ENCODE measurements at places on chromosomes 3 and 15. TPM values are rescaled to one million over a fixed set of nuclear protein-coding genes. Genes with fewer than 3 reads are reported as not detected.

GRCh38 chr3:126487151-126487771 is 11.6 kb upstream of the ZXDC start:
- no peak for DNase-seq

Gene ZFYVE19
- total RNA-seq = 11.0 TPM

DNA sequence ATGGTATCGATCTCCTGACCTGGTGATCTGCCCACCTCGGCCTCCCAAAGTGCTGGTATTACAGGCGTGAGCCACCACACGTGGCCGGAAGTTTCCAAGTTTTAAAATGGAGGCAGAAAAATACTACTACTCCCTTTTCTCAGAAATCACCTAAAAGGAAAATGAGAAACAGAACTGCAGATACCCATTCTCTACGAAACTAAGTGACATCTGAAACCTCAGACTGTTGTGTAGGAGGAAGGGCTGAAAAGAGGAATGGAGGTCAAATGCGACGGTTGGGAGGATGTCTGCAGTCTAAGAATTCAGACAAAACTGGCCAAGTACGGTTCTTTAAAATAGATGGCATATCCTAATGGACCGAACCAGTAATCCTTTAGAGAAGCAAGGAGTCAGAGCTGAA is 24.1 kb downstream of the WDR48 start:
- DNase-seq = no peak

DNA sequence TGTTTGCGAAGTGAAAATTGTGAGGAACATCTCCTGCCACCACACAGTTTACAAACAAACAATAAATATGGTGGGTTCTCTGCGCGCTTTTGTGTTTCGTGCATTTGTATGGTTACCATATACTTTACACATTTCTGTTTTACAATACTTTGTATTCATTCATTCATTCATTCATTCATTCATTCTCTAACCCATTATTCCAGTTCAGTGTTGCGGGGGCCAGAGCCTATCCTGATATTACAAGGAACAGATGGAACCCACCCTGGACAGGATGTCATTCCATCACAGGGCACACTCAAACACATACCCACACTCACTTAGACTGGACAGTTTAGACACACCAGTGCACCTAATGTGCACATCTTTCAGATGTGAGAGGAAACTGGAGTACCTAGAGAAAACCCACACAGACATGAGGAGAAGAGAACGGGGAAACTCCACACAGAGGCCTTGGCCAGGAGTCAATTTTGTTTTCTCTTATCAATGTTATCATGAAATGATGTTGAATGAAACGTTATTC is 160.5 kb downstream of the FNDC3B start:
- DNase-seq = no peak

GRCh38 chr3:158961471-158961870 is 159.6 kb downstream of the MFSD1 start:
- no peak for DNase-seq

GRCh38 chr15:37516621-37517020 is 416.3 kb upstream of the MEIS2 start:
- DNase-seq = no peak

DNA sequence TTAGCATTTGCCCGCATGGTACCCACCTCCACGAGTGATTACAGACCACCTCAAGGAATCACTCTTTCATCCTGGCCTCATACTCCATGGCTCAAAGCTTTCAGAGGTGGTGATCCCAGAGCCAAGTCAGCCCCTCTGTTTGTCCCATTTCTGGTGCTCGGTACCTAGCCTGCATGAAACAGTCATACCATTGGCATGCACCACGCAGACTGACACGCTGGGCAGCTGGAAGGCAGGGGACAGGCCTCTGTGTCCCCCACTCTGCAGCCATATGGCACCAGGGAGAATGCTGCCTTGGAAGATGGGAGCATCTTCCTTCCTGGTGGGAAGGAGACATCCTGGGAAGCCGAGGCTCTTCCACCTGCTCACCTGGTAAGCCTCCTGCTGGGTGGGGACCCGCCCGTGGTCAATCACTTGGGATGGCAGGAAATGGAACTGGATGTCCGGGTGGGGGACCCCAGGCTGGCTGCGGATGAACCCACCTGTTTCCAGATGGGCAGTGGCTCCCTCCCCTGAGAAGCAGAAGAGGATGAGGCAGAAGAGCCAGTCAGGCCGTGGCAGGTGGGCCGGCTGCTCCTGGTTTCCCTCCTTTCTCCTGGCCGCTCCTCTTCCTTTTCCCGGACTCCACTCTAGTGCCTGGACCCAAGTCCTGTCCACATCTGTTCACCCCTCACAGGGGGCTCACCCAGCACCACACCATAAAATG is 26.9 kb downstream of the CHDH start:
- peak; percentile 57 for DNase-seq

Gene ARPP21
- total RNA-seq = not detected

Gene FBXO22
- total RNA-seq = 19.1 TPM

Gene MBNL1
- total RNA-seq = 178 TPM

GRCh38 chr15:58282060-58282708 is 144.0 kb downstream of the AQP9 start:
- DNase-seq = no peak

Gene MYRIP
- total RNA-seq = 0.70 TPM

DNA sequence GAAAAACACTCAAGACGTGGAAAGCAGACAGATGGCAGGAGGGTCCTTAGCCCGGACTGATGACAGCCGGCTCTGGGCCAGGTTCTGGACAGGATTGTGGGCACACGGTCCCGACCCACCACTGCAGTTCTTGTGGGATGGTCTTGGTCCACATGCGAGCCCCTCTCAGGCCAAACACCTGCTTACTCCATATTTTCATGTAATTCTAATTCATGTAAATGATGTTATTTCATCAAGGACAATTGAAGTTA is 32.6 kb downstream of the TM2D3 start:
- no peak for DNase-seq

GRCh38 chr3:10019326-10019725 is 6.9 kb upstream of the FANCD2 start:
- DNase-seq = no peak

- DNase-seq = no peak
Measured at GRCh38 chr3:112776000-112776399, 70.7 kb downstream of the CD200R1L start.

DNA sequence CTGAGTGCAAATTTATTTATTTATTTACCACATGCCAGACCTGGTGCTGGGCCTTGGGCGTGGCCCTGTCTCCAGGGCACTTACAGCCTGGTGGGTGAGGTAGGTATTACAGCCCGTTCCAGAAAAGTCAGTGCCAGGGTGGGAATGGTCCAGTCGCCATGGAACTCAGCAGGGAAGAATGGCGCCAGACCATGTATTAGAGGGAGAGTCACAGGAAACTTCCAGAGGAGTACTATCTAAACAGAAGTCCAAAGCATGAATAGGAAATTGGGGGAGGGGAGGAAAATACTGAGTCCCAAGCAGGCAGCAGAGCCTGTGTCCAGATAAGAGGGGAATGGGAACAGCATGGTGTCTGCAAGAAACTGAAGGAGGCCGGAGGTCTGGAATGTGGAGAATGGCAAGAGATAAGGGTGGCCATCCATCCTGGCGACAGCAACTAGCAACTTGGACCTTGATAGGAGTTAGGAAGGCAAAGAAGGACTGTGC is 27.0 kb downstream of the SH3BP5 start:
- no peak for DNase-seq

Gene GOLGB1
- 49.9 TPM for total RNA-seq
